GM23338 (cell line): ENCODE measurements at places on chromosomes 1 and 21. TPM values are rescaled to one million over a fixed set of nuclear protein-coding genes. Genes with fewer than 3 reads are reported as not detected.

DNA sequence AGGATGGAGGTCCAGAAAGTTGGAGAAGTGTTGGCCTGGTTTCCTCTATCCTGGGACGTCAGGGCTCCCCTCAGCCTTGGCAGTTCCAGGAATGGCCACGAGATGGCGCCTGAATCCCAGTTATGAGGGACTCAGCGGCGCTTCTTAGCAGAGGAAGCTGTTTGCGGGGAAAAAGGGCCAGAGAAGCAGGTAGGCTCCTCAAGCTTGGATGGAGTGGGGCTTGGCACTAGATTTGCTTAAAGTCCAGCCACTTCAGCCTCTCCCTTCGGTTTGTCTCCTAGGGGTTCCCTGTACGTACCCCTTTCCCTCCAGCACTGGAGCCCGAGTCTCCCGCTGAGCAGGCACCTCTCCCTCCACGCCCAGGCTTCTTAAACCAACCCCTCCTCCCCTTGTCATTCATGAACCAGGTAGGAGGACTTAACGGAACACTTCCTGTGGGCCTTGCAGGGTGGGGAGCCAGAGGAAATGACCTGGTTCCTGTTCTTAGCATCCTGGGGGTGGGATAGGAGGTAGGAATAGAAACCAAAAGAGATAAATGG, 32.0 kb upstream of the TENT5B start:
- DNase-seq = peak; percentile 98

GRCh38 chr1:48333316-48333715, 110.8 kb downstream of the SLC5A9 start:
- no peak for DNase-seq

The SERINC2 gene
- 18.8 and 20.5 TPM in 2 replicates for total RNA-seq

DNA sequence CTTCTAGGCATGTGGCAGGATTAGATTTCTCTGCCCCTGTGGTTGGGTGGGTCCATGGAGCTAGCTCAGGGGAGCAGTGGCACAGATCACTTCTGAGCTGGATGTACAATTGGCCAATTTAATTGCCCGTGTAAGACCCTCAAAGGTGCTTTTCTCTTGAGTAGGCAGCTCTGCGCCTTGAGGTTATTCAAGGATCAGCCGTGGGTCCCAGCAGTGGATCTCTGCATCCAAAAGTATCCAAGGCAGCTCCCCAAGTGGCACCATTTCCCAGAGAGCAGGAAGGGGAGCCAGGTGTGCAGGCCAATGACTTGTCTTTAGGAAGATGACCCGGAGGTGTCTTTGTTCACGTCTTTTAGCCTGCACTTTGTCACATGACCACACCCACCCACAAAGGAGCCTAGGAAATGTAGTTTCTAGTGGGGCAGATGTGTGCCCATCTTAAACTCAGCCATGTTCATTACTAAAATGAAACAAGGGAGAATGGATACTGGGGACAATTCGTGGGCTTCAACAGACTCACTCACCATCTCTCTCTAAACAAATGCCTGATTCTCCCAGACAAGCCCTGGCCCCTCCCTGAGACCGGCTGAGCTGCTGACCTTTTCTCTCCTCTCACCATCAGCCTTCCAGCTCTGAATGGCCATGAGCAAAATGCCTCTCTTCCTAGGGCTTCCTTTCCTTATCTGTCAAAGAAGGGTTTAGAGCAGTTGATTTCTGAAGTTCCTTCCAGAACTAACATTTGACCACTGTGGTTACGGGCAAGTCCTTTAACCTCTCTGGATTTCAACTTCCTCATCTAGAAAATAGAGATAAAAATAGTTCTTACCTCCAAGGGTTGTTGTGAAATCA, 41.4 kb upstream of the TENT5C start:
- DNase-seq = no peak

GRCh38 chr1:46036894-46037839, 95.3 kb downstream of the PIK3R3 start:
- DNase-seq = peak; percentile 92

DNA sequence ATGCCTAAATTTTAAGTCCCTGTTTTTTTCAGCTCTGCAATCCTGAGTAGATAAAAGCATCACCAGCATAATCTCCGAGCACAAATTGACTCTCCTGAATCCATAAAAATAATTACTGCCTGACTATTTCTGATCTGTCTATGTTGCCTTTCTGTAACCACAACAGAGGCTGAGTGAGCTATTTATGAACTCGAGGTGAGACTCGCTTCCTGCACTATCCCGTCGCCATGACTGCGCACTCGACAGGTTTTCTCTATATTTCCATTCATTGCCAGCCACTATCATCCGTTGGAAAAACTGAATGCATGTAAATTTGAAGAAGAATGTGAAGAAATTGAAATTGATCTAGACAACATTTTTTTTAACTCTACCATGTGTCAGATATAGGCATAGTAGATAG, 897.2 kb downstream of the ADGRL2 start:
- no peak for DNase-seq

- no peak for DNase-seq
These were observed 259.3 kb downstream of the HLX start for GRCh38 chr1:221138516-221138915.

The CD48 gene
- 0.45 TPM in 1 of 2 replicates, not detected in the other for total RNA-seq

The BTF3L4 gene
- 112 and 131 TPM in 2 replicates for total RNA-seq

The CTH gene
- total RNA-seq = 34.3 and 35.9 TPM in 2 replicates

DNA sequence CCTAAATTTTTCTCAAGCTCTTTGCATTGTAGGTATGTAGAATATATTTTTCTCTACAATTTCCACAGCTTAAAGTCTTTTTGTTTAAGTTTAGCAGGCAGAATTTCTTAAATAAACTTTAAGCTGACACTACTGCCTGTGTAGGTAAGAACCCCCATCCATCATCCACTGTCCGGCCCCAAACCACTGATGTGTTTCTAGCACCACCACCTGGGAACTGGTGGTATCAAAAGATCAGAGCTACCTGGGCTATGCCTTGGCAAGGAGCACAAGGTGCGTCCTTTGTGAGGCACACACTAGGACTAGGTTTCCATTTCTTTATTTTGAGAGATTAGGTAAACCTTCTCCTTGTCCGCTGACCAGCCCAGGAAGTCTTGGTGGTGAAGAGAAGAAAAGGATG, 10.5 kb upstream of the LELP1 start:
- DNase-seq = peak; percentile 88

The OR2T2 gene
- total RNA-seq = not detected in 2 replicates

- DNase-seq = no peak
These were observed 191.8 kb upstream of the DPYD start for GRCh38 chr1:98112626-98113025.

DNA sequence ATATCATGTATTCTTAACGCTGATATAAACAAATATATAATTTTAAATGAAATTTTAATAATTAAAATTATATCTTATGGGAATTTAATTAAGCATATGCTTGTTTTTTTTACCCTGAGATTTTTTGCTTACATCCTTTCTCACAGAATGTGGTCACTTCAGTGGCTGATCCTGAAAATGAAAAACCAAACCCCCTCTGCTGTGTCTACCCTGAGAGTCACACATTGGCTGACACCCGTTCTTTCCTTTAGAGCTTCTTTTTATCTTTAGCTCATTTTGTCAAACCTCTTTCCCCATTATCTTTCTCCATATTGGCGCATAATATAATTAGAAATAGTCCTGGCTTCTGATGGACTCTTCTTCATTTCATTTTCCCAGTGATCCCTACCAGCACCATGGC, 10.8 kb upstream of the CACYBP start:
- no peak for DNase-seq

The VSIG8 gene
- total RNA-seq = not detected in 2 replicates

DNA sequence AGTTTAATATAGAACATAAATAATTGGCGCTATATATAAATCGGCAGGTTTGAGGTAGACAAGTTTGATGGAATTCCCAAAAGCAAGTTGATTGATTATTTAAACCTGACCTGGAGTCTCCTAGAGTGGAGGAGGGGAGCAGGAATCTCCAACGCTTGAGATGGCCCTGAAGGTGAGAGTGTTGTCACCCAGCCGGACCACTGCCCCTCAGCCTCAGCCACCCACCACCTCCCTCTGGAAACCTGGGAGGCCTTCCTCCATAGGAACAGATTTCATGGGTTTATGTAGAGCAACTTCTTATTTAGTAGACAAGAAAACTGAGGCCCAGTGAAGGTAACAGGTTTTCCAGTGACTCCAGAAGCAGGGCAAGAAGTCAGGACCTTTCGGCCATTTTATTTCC, 389.5 kb downstream of the KIF26B start:
- DNase-seq = no peak

The FMO3 gene
- total RNA-seq = not detected in 2 replicates

- DNase-seq = no peak
These were observed 136.1 kb downstream of the SIPA1L2 start for GRCh38 chr1:232493869-232494268.

DNA sequence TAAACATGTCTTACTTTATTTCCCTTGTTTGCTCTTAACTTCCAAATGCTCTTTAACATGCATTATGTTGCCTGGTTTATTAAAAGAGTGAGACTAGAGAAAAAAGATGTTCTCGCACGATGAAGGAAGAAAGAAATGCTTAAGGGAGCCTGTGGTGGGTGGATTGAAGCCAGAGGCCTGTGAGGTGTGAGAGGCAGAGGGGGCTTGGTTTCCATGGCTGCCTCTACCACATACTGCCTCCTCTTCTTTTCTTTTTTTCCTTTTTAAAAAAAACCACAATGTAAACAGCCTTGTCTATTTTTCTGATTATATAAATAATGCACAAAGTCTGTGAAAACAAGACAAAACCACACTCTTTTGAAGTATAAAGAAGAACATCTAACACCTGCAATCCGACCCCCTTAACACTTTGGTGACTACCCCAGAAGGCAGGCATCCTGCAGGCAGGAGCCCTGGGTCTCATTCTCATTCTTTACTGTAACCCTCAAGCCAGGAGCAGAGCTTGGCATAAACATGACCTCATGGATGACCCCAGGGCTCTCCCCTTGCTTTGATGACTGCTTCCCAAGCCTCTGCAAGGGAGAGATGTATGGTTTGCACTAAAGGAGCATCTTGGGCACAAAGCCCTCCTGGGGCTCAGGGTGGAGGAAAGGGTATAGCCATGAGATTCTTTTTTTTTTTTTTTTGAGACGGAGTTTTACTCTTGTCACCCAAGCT, 10.1 kb upstream of the PARP1 start:
- no peak for DNase-seq

The LAMC2 gene
- 19.0 and 19.5 TPM in 2 replicates for total RNA-seq

DNA sequence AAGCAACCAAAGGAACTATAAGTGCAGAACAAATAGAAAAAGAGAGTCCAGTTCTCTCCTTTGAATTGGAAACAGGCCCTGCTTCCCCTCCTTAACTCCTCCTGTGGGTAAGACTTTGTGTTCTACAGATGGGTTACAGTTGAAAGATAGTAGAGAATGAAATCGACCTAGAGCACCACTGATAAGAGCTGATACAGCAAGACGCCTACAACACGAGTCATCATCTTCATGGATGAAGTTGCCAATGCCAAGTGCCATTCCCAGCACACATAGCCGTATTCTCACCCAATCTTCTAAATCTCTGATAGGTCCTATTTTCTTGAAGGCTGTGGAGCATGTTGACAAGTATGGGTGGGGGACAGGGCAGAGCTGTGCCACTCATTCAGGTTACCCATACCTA, 99.8 kb upstream of the CAMK1G start:
- no peak for DNase-seq

The MT1HL1 gene
- not detected in 2 replicates for total RNA-seq

The RTCA gene
- total RNA-seq = 27.5 and 36.6 TPM in 2 replicates

The CFAP126 gene
- not detected in 2 replicates for total RNA-seq

The LCE3D gene
- not detected in 2 replicates for total RNA-seq

GRCh38 chr1:202821467-202821866, 10.7 kb downstream of the PCAT6 start:
- DNase-seq = no peak

- no peak for DNase-seq
These were observed 9.8 kb downstream of the TMEM35B start for GRCh38 chr1:34975338-34975737.

The PLA2G2A gene
- total RNA-seq = 0.97 TPM in 1 of 2 replicates, not detected in the other

GRCh38 chr1:151968058-151968457, 25.6 kb downstream of the S100A10 start:
- DNase-seq = peak; percentile 80

GRCh38 chr1:243513726-243514491, 258.1 kb downstream of the SDCCAG8 start:
- DNase-seq = no peak

The MX2 gene
- total RNA-seq = 8.1 and 9.2 TPM in 2 replicates

DNA sequence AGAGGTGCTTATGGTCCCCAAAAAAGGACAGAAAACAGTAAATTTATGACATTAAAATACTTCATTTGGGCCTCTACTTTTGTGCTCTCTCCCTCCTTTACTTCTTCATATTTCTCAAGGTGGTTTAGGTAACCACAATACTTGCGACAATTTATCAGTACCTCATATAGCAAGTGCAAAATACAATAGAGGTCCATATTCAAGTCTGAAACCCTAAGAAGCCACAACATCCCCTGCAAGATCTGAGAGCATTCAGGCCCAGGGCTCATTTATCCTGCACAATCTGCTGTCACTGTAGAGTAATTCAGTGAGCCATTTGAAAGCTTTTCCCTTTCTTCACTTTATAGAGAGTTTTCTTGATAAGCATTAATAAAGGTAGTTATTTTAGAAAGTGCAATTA, 24.2 kb upstream of the ATP6V1G3 start:
- DNase-seq = no peak

DNA sequence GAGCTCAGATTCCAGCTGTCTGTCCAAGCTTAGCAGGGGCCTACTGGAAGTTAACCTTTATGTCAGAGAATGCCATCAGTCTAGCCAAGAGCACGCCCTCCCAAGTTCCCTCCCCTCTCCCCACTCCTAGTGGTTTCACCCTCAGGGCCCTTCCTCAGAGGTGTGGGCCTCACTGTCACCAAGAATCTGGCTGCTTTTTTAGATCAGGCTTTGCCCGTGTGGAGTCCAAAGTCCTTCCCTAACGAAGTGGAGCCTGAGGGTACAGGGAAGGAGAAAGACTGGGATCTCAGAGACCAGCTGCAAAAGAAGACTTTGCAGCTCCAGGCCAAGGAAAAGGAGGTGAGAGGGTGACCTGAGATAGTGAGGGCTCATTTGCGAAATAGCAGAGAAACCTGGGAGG, 4.1 kb downstream of the C1orf74 start:
- no peak for DNase-seq

The ZNF697 gene
- 30.4 and 32.0 TPM in 2 replicates for total RNA-seq

DNA sequence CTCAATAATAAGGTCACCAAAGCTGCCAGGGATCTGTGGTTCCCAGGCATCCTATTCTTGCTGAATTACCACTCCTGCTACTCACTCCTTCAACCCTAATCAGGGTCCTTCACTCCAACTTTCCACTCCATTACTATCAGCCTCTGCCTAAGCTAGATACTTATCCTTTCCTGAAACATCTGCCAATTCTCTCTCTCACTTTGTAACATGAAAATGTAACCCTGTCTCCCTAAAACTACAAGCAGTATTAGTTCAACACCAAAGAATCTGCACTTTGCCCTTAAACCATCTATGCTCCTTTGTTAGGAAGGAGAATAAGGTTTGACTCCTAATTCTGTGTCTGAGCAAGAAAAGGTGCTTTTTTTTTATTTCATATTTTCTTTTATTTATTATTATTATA, 15.5 kb upstream of the CXADR start:
- no peak for DNase-seq

The PPP2R5A gene
- total RNA-seq = 38.3 and 43.5 TPM in 2 replicates

DNA sequence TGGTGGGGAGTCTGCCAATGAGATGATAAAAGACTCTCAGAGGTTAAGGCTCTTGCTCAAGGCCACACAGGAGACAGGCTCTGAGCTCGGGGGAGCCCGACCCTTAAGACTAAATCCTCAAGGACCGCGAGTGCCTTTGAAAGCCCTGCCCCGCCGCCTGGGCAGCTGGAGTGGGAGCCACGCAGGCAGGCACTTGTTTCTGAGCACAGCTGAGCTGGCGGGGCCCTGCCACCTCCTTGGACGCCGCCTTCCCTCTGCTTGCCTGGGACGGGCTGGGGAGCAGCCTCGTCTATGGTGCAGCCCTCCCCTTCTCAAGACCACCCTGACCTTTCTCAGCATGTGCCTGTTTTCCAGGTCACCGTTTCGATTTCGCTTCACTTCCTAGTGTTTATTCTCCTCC, 169.3 kb downstream of the CAMTA1 start:
- DNase-seq = peak; percentile 23

The DTL gene
- total RNA-seq = 47.7 and 58.8 TPM in 2 replicates

The RHD gene
- total RNA-seq = 0.21 TPM in 1 of 2 replicates, not detected in the other
